Activated CD4-positive, alpha-beta memory T cell treated with anti-CD3 and anti-CD28 coated beads, Interleukin-2, amount 10 ng/mL, durations not matched to agents 7 days and 5 days (primary cell): ENCODE measurements at places on chromosomes 3 and 15. TPM values are rescaled to one million over a fixed set of nuclear protein-coding genes. Genes with fewer than 3 reads are reported as not detected.

- DNase-seq, result no peak
Observed at GRCh38 chr15:73464602-73465001, 21.6 kb downstream of the REC114 start.

DNA sequence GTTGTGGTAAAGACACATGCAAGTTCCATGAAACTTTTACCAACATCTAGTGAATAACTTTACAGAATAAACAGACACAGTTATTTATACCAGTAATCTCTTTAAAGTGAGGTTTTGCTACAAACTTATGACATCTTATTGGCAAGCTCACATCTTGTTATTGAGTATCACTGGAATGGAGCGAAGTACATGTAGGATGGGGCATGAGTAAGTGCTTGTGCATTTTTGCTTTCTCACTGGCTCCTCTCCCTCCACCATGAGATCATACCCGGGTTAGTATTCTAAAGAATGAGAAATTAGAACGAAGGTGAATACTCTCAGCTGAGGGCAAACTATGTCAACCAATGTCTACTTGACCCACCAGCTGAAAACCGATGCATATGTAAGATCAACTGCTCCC lies 193.3 kb upstream of the ZNF717 start:
- no peak for DNase-seq

GRCh38 chr15:58565619-58566018 lies 133.8 kb downstream of the LIPC start:
- DNase-seq, result no peak

GRCh38 chr15:28955160-28955992 lies 69.6 kb downstream of the APBA2 start:
- DNase-seq, result no peak

DNA sequence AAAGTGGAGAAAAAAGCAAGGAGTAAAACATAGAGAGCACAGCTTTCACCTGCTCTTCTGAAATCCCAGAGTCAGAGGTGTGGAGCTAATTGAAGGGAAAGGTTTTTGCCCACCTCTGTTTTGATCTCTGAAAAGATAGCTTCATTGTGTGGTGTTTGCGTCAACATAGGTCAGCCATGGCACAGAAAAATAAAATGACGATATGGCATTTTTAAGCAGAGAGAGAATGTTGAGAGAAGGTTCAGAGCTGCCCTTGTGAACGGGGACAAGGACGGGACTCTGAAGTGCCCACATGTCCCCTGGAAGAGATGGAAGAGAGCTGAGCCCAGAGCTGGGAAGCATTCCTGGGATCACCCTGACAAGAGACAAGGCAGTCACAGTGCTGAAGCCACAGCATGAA lies 249.4 kb upstream of the PLSCR5 start:
- no peak for DNase-seq

DNA sequence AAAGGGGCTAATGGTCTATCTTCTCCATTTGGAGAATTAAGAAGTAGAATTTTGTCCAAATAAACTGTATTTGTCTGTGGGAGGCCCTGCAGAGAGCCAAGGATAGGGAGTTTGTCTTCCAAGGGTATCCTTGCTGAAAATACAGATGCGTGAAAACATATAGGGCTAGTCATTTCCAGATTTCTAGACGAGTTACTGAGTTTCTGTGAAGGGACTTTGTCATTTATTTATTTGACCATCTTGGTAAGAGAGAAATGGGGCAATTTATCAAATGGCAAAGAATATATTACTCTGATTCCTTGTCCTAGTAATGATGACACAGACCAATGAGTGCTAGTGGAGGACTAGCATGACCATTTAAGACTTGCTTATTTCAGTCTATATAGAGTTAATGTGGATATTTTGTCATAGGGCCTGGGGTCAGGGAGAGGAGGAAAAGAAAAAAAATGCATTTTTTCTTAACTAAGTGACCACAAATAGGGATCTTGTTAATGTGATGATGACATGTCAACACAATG lies 376.6 kb upstream of the ONECUT1 start:
- DNase-seq, result no peak

DNA sequence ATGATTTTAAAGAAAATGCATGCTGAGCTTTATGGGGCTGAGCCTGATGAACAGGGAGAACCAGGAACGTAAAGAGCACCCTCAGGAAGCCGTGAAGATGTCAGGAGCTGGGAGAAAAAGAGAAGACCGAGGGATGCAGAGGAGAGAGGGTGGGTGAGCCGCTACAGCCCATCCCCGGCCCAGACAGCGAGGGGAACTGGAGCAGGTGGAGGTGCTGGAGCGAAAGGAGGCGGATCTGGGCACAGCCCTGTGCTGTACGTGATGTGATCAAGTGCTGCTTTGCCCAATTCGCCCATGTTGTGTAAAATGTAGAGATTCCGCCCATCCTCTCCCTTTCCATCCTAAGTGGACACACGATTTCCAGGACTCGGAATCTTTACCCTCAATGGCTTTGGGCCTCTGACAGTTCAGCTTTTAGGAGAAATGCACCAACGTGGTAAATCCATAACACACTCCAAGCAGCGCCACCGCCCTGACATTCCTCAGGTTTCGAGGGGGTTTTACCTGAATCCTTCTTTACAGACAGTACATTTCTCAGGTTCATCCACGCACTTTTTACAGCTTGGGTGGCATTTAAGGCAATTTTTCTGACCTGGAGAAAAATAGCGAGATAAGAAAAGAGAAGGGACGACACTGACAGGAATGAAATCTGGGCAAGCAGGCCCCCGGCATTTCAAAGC lies 27.1 kb upstream of the SNRPA1 start:
- no peak for DNase-seq

DNA sequence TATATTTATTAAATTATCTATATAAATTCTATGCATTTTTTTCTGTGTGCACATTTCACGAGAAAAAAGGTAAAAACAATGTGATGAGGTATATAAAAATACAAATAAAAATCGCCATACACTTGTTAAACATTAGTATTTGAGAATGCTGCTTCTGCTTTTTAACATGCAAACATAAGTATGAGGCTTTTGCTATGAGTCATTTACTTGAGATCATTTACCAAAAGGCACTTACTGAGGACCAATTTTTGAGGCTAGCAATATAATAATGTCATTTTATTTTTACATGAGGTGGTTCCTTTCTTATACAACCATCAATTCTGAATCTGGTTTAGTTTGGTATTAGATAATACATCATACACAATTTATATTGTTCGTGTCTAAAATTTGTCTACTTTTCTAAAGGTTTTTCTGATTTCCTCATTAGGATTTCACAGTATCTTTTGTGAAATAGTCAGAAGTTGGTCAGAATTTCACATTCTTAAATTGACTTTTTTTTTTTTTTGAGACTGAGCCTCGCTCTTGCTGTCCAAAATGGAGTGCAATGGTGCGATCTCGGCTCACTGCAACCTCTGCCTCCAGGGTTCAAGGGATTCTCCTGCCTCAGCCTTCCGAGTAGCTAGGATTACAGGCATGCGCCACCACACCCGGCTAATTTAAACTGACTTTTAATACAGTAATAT lies 25.6 kb downstream of the DCUN1D1 start:
- no peak for DNase-seq

- no peak for DNase-seq
Observed at GRCh38 chr3:150450916-150451315, 42.8 kb downstream of the TSC22D2 start.

DNA sequence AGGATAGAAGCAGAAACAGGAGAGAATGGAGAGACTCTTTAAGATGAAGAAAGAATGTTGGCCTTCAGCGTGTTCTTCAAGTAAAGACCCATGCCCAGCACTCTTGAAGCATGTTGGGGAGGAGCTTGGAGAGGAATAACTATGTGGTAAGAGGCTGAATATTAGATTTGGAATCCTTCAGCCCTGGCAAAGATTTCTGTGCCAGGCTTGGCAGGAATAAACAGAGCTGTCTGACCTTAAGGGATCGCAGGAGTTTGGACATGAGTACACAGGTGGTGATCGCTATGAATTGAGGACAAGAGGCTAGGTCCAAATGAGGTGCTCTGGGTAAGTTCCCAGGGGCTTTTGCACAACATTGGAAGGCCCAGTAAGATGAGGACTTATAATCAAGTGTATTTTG lies 132.6 kb upstream of the TBL1XR1 start:
- DNase-seq, result no peak

- no peak for DNase-seq
Observed at GRCh38 chr3:172294223-172294806, 153.9 kb downstream of the GHSR start.

- DNase-seq, result no peak
Observed at GRCh38 chr3:161560008-161560637, 63.5 kb downstream of the OTOL1 start.

- DNase-seq, result no peak
Observed at GRCh38 chr3:71195492-71195891, 388.0 kb downstream of the FOXP1 start.

DNA sequence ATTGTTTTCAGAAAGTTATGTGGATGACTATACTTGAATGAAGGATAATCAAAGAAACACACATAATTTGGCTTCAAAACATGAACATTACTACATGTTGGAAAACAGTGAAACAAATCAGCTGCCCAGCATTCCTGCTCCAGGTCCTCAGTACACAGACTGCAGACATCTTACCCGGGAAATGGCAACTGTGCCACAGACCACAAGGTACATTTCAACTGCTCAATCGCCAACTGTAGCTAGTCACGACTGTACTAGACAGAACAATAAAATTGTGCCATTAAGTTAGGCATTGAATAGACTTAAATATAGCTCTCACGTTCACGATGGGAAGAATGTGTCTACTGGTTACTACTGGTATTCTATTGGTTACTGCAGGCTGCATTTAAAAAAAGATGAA lies 5.0 kb downstream of the NAA50 start:
- DNase-seq, result no peak

- no peak for DNase-seq
Observed at GRCh38 chr3:143826296-143826695, 22.0 kb downstream of the SLC9A9 start.

The MESP1 gene
- total RNA-seq, result 3.5 TPM

The HHLA2 gene
- total RNA-seq, result 11.6 TPM

The KLF15 gene
- not detected for total RNA-seq

The FEM1B gene
- total RNA-seq, result 46.9 TPM

The RLBP1 gene
- total RNA-seq, result not detected

The ATP13A4 gene
- 1.7 TPM for total RNA-seq
